ENCODE measurements at places on chromosomes 12 and 14.

- DNase-seq = no peak
Observed at GRCh38 chr12:8057839-8058238, 8.3 kb downstream of the C3AR1 start.

DNA sequence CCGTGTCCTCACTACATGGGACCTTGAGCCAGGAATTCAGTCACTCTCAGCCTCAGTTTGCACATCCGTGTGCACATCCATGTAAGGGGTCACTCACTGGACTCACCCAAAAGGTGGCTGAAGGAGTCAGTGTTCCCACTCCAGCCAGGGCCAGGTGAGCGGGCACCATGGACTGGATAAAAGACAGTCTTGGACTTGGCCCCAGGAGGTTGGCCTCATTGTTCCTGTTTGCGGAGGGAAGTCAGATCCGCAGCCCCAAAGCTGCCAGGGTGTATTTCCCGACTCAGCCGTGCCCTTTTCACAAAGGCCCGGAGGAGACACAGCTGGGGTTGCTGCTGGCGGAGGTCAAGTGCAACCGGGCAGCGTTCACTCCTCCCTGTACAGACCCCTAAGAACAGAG, 170.7 kb upstream of the MYL2 start:
- no peak for DNase-seq

GRCh38 chr12:84641940-84642545, 270.6 kb downstream of the SLC6A15 start:
- no peak for DNase-seq

- no peak for DNase-seq
Observed at GRCh38 chr14:51484485-51484884, 167.2 kb upstream of the FRMD6 start.

GRCh38 chr14:58280954-58281787, 17.2 kb upstream of the ARID4A start:
- no peak for DNase-seq

DNA sequence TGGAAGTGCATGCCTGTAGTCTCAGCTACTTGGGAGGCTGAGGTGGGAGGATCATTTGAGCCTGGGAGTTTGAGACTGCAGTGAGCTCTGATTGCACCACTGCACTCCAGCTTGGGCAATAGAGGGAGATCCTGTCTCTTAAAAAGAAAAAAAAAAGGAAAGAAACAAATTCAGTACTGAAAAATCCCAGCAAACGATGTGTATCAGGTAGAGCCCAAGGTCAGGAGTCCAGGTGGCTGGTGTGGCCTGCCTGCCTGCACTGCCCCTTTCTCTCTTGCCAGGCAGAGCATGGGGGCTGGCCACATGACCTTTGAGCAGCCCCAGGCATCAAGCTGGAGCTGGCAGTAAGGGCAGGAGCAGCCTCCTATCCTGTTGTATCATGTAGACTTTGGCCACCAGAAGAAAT, 31.8 kb downstream of the ELK3 start:
- DNase-seq = no peak

DNA sequence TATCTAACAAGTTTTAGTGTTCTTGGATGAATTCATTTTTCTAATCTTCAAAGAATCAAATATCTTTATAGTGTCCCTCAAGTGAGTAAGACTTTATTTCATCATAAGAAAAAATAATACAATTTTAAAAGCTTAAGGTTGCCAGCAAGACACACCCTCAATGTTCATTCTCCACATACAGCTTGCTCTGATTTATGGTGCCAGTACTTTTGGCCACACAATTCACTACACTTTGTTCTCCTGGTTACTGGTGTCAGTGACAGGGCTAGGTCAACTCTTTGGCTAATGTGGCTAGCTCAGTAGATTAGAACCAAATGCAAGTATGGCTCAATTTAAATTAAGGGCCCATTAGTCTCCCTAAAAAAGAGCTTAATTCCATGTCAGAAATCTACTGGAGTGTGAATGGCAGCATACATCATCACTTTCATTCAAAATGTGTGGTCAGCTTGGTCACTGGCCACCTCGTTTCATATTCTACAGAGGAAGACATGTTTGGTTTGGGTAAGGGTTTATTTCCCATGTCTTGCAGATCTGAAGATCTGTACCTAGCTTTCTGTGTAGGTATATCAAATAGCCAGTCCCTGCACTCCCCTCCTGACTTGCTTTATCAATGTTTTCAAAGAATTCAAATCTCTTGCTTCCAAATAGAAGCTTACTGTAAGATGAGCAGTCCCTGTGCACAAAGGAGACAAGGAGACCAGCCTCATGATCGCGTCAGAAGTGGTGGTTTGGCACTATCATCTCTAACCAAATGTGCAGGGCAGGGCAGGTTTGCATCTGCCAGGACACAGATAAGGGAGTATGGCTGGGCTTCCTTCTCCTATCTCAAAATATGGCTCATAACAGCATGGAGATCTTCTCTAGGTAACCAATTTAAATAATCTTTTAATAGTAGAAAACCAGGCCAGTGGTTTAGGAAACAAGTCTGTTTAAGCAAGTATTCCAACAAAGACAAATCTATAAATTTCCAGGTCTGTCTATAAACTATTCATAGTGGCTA, 31.3 kb downstream of the HECTD4 start:
- DNase-seq = no peak

- no peak for DNase-seq
Observed at GRCh38 chr14:24013654-24014514, 25.2 kb downstream of the DHRS4L2 start.

GRCh38 chr14:21494902-21495762, 16.0 kb downstream of the METTL3 start:
- no peak for DNase-seq

- DNase-seq = no peak
Observed at GRCh38 chr12:28497889-28498411, 307.7 kb downstream of the CCDC91 start.

DNA sequence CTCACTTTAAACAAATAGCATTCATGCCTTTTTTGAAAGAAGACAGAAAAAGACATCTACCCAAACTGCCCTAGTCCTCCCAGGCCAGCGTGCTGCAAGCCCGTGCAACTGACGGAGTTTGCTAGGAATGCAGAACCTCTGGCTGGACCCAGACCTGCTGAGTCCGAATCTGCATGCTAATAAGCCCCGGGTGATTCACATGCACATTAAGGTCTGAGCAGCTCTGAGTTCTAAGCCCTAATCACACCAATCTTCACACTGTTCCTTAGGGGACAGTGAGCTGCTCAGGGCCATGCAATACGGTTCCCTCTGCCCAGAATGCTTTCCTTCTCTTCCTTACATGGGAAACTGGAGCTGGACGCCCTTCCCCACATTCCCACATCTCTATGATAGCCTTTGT, 25.2 kb downstream of the HAL start:
- no peak for DNase-seq

- no peak for DNase-seq
Observed at GRCh38 chr12:131543040-131543439, 167.8 kb upstream of the SFSWAP start.

DNA sequence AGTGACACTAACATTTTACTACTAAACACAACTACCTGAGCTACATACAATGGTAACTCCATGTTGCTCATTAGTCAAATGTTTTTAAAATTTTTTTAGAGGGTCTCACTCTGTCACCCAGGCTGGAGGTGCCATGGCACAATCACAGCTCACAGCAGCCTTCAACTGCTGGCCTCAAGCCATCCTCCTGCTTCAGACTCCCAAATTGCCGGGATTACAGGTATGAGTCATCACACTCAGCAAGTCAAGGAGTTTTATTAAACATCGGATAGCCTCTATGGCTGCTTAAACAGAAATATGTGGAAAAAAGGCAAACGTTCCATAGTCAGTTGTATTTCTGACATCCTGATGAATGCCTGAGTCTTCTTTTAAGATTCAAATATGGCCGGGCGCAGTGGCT, 11.1 kb upstream of the NPFF start:
- no peak for DNase-seq

GRCh38 chr12:105933671-105934665, 204.8 kb downstream of the NUAK1 start:
- no peak for DNase-seq

- DNase-seq = no peak
Observed at GRCh38 chr12:24850496-24850895, 98.4 kb downstream of the BCAT1 start.

- no peak for DNase-seq
Observed at GRCh38 chr12:66011731-66012130, 118.8 kb downstream of the LLPH start.

GRCh38 chr12:91370086-91370868, 187.7 kb upstream of the DCN start:
- DNase-seq = no peak

DNA sequence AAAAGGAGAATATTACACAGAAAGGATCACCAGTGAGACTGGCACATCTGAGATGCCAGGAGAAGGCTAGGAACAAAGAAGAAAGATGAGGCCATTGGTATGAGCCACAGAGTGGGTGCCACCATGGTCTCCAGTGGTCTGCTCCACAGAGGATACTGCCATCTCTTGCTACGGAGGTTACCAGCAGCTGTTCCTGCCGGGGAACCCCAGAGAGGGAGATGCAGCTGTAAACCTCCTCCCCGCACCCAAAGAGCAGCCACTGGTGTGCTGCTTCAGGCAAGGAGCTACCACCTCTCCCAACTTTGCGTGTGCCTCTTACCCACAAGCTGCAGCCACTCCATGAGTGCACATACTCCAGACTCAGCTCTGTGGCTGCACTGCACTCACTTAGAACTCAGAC, 201.5 kb upstream of the RTL1 start:
- DNase-seq = no peak

GRCh38 chr12:19947344-19947743, 421.0 kb upstream of the PDE3A start:
- DNase-seq = no peak

GRCh38 chr12:97229004-97229403, 233.6 kb upstream of the RMST start:
- no peak for DNase-seq

DNA sequence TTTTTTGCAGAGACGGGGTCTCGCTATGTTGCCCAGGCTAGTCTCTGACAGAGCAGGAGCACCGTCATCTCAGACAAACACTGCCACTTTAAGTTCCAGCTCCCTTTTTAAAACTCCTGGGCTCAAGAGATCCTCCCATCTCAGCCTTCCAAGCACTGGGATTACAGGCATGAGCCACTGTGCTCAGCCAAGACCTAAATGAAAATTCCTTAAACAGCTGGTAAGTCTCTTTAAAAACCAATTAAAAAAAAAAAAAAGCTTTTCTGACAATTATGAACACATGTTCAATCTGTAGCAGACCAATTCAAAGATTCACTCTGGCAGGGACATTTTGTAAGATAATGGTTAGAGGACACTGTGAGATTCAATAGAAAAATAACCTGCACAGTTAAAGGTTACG, 77.8 kb downstream of the HECTD4 start:
- no peak for DNase-seq

- DNase-seq = no peak
Observed at GRCh38 chr12:180445-180844, 33.5 kb downstream of the SLC6A12 start.

GRCh38 chr12:9735601-9736000, 2.7 kb upstream of the CLECL1 start:
- DNase-seq = no peak

GRCh38 chr14:55336162-55336561, 64.9 kb downstream of the FBXO34 start:
- DNase-seq = no peak

DNA sequence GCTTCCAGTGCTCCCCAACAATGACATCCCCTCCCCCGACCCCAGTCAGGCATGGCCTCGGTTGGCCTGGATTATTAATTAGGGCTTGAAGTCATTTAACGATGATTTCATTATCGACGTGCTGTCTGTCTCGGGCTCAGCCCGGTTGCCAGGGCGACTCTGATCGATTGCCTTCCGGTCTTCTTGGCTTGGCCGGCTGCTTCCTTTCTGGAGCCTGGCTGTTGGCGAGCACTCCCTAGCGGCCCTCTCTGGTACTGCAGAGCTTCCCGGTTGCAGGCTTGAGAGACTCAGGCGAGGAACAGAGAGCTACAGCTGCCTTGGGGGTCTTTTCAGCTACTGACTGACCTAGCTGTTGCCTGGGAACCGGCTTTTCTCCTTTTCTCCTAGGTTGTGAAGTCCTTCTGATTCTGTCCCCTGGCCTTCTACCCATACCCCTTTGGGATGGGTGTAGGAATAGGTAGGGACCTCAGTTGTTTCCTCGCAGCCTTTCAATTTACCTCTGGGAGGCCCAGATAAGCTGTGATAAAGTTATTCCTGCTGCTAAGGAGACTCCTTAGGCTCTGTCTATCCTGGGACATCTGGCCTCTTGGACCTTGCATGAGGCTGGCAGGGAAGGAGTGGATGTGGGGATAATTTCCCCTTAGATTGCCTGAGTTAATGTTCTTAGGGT, 5.5 kb upstream of the CISTR start:
- DNase-seq = peak; percentile 64

DNA sequence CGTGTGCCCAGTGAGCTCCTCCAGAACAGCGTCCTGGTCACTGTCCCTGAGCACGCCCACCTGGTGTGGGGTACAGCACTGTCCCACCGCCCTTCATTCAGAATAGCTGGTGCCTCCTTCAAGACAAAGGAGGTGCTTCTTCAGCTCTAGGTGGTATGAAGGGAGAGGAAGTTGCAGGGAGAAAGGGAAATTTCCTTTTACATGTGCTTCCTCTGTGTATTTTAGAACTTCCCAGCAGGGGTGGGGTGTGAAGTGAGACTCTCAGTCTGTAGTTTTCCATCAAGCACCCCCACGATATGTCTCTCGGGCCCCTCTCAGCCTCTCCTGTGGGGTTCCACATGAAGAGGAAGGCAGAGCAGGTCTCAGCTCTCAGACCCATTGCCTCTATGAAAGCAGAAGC, 1.2 kb upstream of the SLC6A12 start:
- no peak for DNase-seq

DNA sequence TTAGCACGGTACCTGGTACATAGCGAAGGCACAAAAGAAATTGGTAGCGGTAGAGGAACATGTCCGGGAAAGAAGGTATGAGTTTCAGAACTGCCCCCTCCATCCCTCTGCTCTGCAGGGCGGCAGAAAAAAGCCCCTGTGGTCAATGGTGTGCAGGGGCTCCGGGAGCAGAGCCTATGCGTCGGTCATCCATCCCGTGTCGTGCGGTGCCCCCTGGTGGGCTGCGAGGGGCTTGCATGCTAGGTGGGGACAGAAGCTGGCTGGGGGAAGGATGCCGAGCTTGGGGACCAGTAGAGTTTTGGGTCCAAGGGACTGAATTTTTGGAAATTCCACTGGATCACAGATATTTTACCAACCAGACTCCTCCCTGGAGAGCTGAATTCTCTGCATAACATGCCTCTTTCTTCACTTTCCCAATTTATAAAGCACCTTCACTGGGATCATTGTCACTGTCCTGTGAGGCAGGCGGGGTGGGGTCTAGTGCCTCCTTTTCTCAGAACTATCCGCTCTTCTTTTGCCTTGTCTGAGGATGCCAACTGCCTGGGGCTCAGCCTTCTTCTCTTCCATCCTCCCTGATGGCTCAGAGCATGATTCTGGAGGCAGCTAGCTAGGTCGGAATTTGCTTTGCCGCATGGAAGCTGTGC, 148.7 kb downstream of the SMOC1 start:
- peak; percentile 62 for DNase-seq

- no peak for DNase-seq
Observed at GRCh38 chr14:22803687-22803974, 11.6 kb downstream of the SLC7A7 start.

DNA sequence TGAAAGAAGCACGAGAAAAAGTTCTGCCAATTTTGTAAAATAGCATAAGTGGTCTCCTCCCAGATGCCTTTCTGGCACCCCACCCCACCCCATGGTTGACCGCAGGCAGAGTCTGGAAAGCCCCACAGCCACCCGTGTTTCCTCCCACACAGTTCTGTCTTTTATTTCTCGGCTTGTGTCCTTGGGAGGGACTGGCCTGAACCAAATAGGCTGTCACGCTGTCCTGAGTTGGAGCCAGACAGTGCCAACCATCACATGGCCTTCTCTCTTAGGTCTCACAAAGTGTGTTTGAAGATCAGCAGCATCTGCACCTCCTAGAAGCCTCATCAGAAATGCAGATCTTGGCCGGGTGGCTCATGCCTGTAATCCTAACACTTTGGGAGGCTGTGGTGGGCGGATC, 10.2 kb upstream of the LTA4H start:
- DNase-seq = no peak
